ENCODE measurements at places on chromosomes 6 and 20. TPM values are rescaled to one million over a fixed set of nuclear protein-coding genes. Genes with fewer than 3 reads are reported as not detected.

The TSHZ2 gene
- total RNA-seq = 2.4 TPM

The TFAP2B gene
- not detected for total RNA-seq

The C6orf132 gene
- under 0.01 TPM for total RNA-seq

The NRSN2 gene
- 26.1 TPM for total RNA-seq

The PTCRA gene
- total RNA-seq = not detected

The ANKRD66 gene
- total RNA-seq = not detected

The CLDN20 gene
- not detected for total RNA-seq

The LAMA2 gene
- 11.4 TPM for total RNA-seq

The RIPPLY2 gene
- 21.6 TPM for total RNA-seq

The ECT2L gene
- 0.82 TPM for total RNA-seq

The OR12D2 gene
- not detected for total RNA-seq

The BMP7 gene
- 9.4 TPM for total RNA-seq

The TP53TG5 gene
- not detected for total RNA-seq

The HDDC2 gene
- 31.0 TPM for total RNA-seq

The MTFR2 gene
- 0.41 TPM for total RNA-seq

The SNX5 gene
- 50.5 TPM for total RNA-seq

The HRH3 gene
- total RNA-seq = 0.82 TPM

Data from frontal cortex (tissue), 4 donors.